Memory B cell (primary cell): ENCODE measurements at places on chromosomes 2 and 18.
A peak's percentile ranks its signal among the peaks of the same experiment; 100 is the strongest.

- no peak overlapping the region for H3K27ac ChIP-seq
- peaks cover 5% of the 10 kb centered on the region for H3K4me1 ChIP-seq
- no peak overlapping the region for H3K4me3 ChIP-seq
- DNase-seq: no peak
- no peaks in the 10 kb centered on the region for H3K27me3 ChIP-seq
These were observed 15.3 kb downstream of the SGPP2 start for GRCh38 chr2:222439692-222440091.

- H3K4me3 ChIP-seq: no peak overlapping the region
- no peak for DNase-seq
- peaks cover 2% of the 10 kb centered on the region for H3K36me3 ChIP-seq
- peaks cover under 1% of the 10 kb centered on the region for H3K4me1 ChIP-seq
- no peaks in the 10 kb centered on the region for H3K27me3 ChIP-seq
These were observed 80.7 kb downstream of the PSMG2 start for GRCh38 chr18:12783524-12783923.

DNA sequence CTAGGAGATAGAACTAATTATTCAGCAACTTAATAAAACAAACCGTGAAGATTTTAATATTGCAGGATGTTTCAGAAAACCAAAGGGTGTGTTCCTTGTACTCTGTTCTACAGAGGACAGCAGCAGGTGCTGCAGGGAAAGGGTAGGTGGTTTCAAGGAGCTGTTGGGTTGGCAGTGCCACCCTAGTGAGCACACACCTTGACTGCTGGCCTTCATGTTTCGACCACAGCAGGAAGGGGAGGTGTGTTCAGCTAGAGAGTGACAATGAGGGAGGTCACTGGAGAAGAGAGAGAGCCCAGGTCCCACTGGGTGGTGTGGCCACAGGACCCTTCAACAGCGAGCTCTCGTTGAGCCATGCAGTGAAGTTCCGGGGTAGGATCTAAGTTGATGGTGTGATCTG is 98.6 kb downstream of the ZNF236 start:
- H3K27ac ChIP-seq: peak overlapping the region; percentile 14
- no peak for DNase-seq
- peaks cover 8% of the 10 kb centered on the region for H3K4me1 ChIP-seq

DNA sequence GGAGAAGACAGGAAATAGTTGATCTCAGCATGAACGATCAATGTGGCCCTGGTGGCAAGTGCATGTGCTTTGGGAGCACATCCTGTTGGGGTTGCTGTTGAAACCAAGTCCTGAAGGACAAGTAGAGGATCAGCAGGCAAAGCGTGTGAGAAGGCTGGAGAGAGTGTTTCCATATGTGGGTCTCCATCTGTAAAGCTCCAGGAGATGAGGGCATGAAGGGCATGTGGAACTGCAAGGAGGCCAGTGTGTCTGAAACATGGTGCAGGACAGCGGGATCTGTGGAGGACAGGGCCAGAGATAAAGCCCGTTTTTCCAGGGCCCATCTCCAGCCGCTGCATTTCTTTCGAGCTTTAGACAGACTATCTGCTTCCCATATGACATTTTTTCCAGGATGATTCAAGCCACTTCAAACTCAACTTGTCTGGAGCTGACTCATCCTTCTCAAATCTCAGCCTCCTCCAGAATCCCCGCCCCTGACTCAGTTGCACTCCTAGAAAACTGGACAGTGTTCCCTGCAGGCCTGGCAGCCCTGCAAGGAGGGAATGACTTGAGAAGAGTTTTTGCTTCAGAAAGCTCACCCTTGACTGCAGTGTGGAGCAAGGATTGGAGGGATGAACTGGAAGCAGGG is 226.1 kb downstream of the VAPA start:
- no peaks in the 10 kb centered on the region for H3K36me3 ChIP-seq
- peak overlapping the region; percentile 36 for H3K27ac ChIP-seq
- H3K4me3 ChIP-seq: no peak overlapping the region
- peaks cover 9% of the 10 kb centered on the region for H3K27me3 ChIP-seq

DNA sequence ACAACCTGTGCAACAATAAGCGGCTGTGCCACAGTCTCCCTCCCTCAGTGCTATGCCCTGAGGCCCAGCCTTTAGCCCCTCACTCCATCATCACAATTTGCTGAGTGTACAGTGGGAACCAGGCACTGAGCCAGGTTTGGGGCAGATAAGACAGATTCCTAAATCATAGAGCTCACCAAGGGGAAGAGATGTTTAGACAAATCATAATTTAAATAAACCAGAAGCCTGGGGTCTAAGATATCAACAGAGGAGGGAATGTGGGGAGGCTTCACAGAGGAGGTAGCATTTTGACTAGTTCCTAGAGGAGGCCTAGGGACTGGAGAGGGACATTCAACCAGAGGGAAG is 139.3 kb upstream of the EPAS1 start:
- H3K27ac ChIP-seq: no peak overlapping the region
- no peak for DNase-seq
- H3K36me3 ChIP-seq: peaks cover 57% of the 10 kb centered on the region

GRCh38 chr18:48215876-48216638 is 193.1 kb downstream of the ZBTB7C start:
- no peak overlapping the region for H3K27ac ChIP-seq
- H3K4me3 ChIP-seq: no peak overlapping the region
- no peak for DNase-seq
- H3K4me1 ChIP-seq: no peaks in the 10 kb centered on the region
- peaks cover 4% of the 10 kb centered on the region for H3K27me3 ChIP-seq

DNA sequence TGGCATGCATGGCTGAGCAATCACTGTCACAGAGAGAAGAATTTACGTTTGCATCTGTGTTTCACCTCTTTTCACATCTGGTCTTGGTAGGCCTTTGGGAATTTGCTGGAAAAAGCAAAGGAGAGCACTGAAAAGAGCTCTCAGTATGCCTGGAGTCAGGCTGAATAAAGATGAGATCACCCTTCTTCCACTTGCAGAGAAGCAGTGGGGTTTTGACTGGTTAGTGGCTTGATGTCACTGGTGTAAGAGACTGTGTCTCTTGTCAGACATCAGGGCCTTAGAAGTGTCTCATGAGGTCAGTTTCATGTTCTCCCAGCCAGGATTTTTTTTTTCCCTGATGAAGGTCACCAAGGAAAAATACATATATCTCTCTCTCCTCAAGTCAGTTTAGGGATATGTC is 353.8 kb downstream of the INSIG2 start:
- DNase-seq: no peak
- H3K27me3 ChIP-seq: peaks cover 1% of the 10 kb centered on the region
- H3K4me3 ChIP-seq: no peak overlapping the region
- H3K36me3 ChIP-seq: no peaks in the 10 kb centered on the region
- H3K4me1 ChIP-seq: no peaks in the 10 kb centered on the region

DNA sequence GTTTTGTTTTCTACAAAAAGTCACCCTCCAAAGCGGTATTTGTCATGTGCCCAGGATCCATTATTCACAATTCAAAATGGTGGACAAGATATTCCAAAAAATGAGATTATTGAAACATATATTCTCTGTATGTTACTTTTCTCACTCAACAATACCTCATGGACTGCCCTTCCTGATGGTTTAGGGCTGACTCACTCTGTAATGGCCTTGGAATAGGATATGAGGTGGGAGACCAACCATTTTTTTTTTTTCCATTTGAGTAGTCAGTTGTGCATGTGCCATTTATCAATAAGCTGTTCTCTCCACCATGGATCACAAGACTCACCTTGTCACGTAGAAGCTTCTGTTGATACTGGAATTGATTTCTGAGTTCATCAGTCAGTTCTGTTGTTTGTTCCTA is 64.5 kb downstream of the LYPD6 start:
- no peaks in the 10 kb centered on the region for H3K36me3 ChIP-seq
- peaks cover 4% of the 10 kb centered on the region for H3K27me3 ChIP-seq
- DNase-seq: no peak
- no peaks in the 10 kb centered on the region for H3K4me1 ChIP-seq
- H3K4me3 ChIP-seq: no peak overlapping the region

DNA sequence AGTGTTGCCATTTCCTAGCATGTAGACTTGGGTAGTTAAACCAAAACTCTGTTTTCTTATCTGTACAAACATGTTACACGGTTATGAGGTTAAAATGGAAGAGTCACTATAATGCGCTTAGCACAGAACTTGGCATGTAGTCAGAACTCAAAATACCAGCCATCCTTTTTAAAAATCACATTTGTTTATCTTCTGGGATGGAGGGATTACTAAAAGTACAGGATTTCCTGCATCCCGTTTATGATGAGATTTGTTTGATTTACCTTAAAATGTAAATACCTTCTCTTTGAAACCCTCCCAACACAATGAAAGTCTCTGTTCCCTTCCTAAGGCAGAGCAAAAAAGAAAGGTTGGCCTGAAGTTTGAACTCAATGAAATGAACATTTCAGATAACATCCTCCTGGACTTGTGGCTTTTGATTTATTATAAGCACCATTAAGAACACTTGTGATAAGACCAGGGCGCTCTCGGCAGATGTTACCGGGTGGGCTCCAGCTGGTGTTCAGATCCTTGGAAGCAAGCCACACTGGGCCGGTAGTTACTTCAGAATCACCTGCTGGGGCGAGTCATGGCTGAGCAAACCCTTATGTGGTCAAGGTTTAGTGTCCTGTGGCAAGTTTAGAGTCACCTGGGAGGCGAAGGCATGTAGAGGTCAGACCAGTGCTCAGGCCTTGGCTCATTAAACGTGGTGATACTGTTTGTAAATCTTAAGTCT is 105.7 kb downstream of the MGAT5 start:
- no peak overlapping the region for H3K4me3 ChIP-seq
- H3K4me1 ChIP-seq: peaks cover 2% of the 10 kb centered on the region
- peak overlapping the region; percentile 72 for H3K27ac ChIP-seq
- H3K27me3 ChIP-seq: no peaks in the 10 kb centered on the region
- DNase-seq: no peak
- H3K36me3 ChIP-seq: peaks cover 32% of the 10 kb centered on the region

DNA sequence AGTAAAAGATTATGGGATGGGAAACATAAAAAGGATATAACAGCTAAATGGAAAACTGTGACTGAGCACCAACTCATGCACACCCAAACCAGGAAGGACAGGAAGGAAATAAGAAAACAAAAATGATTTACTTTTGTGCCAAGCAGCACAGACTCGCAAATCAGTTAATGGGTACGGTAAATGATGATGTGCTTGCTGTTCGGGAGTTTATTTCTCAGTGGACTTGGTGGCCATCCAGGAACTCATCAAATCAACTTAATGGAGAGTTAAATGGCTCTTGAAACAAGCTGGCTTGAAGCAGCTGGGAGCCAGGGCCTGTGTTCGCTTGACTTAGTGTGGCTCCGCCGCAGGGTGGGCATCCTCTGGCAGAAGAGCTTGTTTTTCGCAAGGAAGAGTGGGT is 36.2 kb downstream of the MTCL1 start:
- H3K4me1 ChIP-seq: peaks cover 3% of the 10 kb centered on the region
- no peak overlapping the region for H3K27ac ChIP-seq
- no peak for DNase-seq
- peaks cover 5% of the 10 kb centered on the region for H3K36me3 ChIP-seq
- H3K27me3 ChIP-seq: no peaks in the 10 kb centered on the region

DNA sequence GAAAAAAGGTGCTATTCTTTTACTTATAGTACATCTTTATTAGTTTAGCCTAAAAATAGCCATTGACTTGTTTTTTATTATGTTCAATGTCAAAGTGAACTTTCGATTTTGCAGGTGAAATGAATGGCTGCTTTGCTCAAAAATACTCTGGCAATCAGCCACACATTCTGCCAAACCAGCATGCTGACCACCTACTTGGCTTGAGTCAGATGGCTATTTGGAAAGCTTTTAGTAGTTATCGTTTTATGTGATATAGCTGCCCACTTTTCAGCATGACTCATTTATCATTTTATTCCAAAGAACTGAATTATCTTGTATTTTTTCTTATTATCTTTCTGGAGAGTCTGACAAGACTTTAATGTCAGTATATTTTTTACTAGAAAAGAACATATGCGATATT is 1615.8 kb upstream of the TMEFF2 start:
- no peaks in the 10 kb centered on the region for H3K4me1 ChIP-seq
- no peak overlapping the region for H3K27ac ChIP-seq
- H3K36me3 ChIP-seq: no peaks in the 10 kb centered on the region
- H3K27me3 ChIP-seq: no peaks in the 10 kb centered on the region

DNA sequence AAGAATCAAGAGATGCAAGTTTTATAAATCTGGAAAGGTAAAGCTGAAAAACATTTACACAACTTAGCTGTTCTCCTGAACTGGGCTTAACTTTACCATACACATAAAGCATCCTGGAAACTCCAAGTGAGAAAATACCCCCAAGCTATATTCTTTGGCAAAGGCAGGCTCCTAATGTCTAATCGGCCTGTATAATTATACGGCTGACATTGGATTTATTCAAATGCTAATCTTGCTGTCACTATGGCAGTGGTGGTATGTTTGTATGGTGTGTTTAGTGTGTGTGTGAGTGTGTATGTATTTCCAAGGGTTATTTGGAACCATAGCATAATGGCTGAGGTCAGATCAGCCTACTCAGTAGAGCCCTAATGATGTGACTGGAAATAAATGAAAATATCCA is 1031.8 kb upstream of the ZEB2 start:
- no peaks in the 10 kb centered on the region for H3K36me3 ChIP-seq
- H3K27ac ChIP-seq: no peak overlapping the region
- H3K4me3 ChIP-seq: no peak overlapping the region
- no peaks in the 10 kb centered on the region for H3K27me3 ChIP-seq

- H3K27me3 ChIP-seq: no peaks in the 10 kb centered on the region
- H3K4me3 ChIP-seq: no peak overlapping the region
- peaks cover 18% of the 10 kb centered on the region for H3K4me1 ChIP-seq
- H3K27ac ChIP-seq: no peak overlapping the region
These were observed 9.2 kb upstream of the MAP4K4 start for GRCh38 chr2:101688261-101688660.

DNA sequence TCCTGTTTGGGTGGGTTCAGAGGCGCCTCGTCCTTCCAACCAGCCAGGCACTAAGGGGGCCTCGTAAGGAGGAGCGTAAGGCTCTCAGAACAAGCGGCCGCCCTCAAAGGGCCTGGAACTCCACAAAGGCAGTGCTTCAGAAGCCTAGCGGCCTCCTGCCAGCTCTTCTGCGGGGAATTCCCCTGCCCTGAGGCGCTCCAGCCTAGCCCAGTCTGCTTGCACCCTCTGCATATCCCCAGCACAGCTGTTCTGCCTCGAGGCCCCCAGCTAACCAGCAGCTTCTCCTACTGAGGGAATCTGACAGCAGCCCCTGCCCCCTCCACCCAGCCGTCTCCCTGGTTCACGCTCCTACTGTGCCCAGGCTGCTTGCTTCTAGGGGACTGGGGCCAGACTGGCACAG is 265.9 kb downstream of the TFCP2L1 start:
- H3K27me3 ChIP-seq: no peaks in the 10 kb centered on the region
- H3K4me1 ChIP-seq: no peaks in the 10 kb centered on the region
- H3K4me3 ChIP-seq: no peak overlapping the region
- no peaks in the 10 kb centered on the region for H3K36me3 ChIP-seq
- no peak for DNase-seq

GRCh38 chr2:144356402-144356801 is 163.5 kb downstream of the ZEB2 start:
- no peaks in the 10 kb centered on the region for H3K27me3 ChIP-seq
- no peak for DNase-seq
- no peak overlapping the region for H3K4me3 ChIP-seq
- no peaks in the 10 kb centered on the region for H3K36me3 ChIP-seq

- DNase-seq: no peak
- peak overlapping the region; percentile 4 for H3K4me3 ChIP-seq
- H3K27me3 ChIP-seq: no peaks in the 10 kb centered on the region
- peak overlapping the region; percentile 98 for H3K27ac ChIP-seq
- peaks cover 78% of the 10 kb centered on the region for H3K4me1 ChIP-seq
- H3K36me3 ChIP-seq: peaks cover 6% of the 10 kb centered on the region
These were observed 101.7 kb downstream of the ANKRD44 start for GRCh38 chr2:197208841-197209240.
